ENCODE measurements at places on chromosomes 16 and 17.

DNA sequence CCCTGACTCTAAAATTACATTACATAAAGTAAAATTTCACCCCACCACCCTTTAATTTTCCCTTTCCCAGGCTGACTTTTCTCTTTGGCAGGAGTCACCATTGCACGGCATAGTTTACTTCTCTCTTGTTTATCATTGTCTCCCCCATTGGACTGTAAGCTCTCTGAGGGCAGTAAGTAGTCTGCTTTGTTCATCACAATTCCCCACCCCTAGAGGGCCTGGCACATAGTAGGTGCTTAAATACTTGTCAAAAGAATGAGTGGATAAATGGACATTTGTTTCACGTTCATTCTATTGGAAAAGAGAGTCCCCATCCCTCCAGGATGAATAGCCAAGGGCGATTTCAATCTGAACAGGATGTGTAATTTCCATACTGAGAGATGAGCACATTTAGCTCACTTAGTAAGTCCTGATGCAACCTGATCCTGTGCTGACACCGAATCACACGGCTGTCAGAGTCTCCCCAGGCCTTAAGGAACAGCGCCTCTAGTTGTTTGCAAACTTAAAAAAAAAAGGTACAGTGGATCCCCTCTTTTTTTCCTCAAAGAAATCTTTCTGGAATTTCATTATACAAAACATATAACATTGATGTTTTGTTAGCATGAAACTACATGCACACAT, 54.0 kb downstream of the AKAP1 start:
- DNase-seq, result no peak

GRCh38 chr17:5464717-5465507, 3.9 kb downstream of the DHX33 start:
- DNase-seq, result no peak

- DNase-seq, result no peak
Measured at GRCh38 chr16:27892879-27893278, 170.6 kb downstream of the GSG1L start.

- no peak for DNase-seq
Measured at GRCh38 chr17:45954914-45955313, 44.1 kb upstream of the STH start.

DNA sequence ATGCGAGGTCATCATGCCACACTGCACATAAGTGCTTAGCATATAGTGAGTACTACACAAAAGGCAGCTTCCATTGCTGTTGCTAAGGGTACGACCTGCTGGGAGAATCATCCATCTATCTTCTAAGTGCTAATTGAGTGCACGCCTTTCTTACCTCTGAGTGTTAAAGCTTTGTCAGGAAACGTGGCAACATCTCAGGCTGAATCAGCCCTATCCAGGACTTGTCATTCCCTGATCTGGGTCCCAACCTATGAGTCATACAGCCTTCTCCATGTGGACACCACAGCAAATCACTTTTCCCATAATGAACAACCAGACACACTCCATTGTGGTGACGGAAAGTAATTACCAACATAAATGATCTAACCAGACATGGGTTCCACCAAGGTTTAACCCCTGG, 201.1 kb upstream of the MAF start:
- no peak for DNase-seq

- DNase-seq, result no peak
Measured at GRCh38 chr17:28871056-28871579, 16.3 kb downstream of the ERAL1 start.

Data from stimulated activated CD8-positive, alpha-beta memory T cell treated with anti-CD3 and anti-CD28 coated beads, Interleukin-4, amount 100 ng/mL, for 4 hours (primary cell).